RPMI7951 (cell line): ENCODE measurements at places on chromosomes 3 and 15. TPM values are rescaled to one million over a fixed set of nuclear protein-coding genes. Genes with fewer than 3 reads are reported as not detected.

The SERINC4 gene
- total RNA-seq: not detected in 2 replicates

The PLA2G4D gene
- not detected in 2 replicates for total RNA-seq

The TRNT1 gene
- 18.1 and 19.6 TPM in 2 replicates for total RNA-seq

The ZNF662 gene
- 0.29 and 0.72 TPM in 2 replicates for total RNA-seq

The ACTR8 gene
- total RNA-seq: 22.5 and 23.8 TPM in 2 replicates

DNA sequence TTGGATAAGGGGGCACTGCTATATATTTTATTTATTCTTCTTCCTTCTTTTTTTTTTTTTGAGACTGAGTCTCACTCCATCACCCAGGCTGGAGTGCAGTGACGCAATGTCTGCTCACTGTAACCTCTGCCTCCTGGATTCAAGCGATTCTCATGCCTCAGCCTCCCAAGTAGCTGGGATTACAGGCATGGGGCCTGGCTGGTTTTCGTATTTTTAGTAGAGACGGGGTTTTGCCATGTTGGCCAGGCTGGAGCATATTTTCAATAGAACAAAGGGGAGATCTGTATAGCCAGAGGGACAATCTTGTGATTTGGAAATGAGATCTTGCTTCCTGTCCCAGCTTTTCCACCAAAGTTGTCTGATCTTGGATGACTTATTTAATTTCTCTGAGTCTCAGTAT, 133.1 kb upstream of the ABHD17C start:
- no peak for DNase-seq

DNA sequence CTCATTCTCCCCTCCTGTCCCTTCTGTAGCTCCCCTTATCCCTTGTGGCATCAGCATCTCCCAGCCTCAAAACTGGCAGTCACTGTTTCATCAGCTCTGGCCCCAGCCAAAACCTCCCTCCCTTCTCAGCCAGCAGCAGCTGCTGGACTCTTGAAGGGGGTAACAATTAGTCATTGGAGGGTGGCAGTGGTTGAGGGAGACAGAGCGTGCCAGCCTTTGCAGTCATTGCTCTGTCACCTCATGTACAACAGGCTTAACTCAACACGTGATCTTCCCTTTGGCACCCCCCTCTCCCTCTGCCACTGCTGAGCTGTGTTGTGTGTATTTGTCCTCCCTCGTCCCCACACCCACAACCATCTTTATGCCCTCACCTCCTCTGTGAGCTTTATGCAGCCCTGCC, 28.2 kb downstream of the RBP2 start:
- DNase-seq: peak; percentile 36

- DNase-seq: no peak
These were observed 3.7 kb downstream of the WNT5A start for GRCh38 chr3:55483196-55484095.

DNA sequence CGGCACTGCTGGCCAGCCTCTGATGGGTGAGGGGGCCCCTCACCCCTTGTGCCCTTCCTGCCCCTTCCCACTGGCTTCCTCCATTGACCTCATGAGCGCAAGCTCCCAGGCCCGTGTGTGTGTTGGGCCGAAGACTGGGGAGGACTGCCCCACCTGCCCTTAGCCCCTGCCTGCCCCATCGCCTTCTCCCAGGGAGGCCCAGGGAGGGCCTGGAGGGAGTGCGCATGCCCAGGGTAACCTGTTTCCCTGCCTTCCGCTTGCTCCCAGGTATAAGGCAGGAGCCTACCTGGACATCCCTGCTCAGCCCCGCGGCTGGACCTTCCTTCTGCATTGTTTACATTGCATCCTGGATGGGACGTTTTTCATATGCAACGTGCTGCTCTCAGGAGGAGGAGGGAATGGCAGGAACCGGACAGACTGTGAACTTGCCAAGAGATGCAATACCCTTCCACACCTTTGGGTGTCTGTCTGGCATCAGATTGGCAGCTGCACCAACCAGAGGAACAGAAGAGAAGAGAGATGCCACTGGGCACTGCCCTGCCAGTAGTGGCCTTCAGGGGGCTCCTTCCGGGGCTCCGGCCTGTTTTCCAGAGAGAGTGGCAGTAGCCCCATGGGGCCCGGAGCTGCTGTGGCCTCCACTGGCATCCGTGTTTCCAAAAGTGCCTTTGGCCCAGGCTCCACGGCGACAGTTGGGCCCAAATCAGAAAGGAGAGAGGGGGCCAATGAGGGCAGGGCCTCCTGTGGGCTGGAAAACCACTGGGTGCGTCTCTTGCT, 8.8 kb downstream of the DLL4 start:
- DNase-seq: peak; percentile 56

DNA sequence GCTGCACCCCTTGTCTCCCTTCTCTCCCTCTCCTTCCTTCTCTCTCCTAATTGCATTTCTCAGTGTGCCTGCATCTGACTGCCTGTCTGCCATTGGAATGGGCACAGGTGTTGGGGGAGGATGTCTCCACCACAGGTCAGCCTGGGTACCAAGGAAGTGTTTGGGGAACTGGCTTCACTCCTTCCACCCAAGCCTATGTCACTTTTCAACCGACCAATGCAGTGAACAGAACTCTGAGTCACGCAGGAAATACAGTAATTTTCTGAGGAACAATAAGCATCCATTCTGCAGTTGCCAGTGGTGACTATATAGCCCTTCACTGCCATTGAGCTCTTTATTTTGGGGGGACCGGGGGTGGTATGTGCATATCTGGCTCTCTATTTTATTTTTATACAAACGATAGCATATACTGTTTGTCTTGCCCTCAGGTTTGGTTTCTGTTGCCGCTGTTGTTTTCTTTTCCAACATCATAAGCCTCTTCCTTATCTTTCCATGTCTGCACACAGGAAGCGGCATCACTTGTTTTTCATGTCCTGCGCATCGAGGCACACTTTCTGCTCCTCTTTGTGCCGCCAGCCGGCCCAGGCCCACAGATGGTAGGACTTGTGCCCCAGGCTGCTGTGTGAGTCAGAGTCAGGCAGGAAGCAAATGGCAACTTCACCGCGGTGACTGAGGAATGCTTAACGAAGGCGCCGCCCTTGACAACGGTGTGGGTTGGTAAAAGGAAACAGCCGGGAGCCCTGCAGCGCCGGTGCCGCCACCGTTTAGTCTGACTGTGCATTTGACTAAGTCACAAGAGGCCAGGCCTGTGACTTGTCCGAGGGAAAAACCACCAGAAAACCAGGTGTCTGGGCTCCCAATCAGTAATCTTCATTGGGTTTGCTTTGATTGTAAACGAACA, 21.1 kb upstream of the CDCP1 start:
- DNase-seq: peak; percentile 100

DNA sequence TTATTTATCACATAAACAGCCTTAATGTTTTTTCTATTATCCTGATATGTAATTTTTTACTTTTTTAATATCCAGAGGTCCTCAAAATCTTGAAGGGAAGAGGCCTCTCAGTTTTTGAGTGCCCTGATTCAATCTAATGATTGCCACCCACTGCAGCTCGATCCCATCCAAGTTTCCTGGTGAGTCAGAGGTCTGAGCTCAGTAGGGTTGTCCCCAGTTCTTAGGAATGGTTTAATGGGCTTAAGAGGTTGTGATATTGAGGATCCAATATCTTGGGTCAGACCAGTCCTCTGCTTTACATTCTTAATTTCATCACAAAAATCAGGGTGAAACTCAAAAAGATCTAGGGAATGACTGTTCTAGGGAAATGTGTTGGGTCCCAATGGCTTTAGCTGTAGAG, 238.5 kb downstream of the NSUN3 start:
- no peak for DNase-seq

DNA sequence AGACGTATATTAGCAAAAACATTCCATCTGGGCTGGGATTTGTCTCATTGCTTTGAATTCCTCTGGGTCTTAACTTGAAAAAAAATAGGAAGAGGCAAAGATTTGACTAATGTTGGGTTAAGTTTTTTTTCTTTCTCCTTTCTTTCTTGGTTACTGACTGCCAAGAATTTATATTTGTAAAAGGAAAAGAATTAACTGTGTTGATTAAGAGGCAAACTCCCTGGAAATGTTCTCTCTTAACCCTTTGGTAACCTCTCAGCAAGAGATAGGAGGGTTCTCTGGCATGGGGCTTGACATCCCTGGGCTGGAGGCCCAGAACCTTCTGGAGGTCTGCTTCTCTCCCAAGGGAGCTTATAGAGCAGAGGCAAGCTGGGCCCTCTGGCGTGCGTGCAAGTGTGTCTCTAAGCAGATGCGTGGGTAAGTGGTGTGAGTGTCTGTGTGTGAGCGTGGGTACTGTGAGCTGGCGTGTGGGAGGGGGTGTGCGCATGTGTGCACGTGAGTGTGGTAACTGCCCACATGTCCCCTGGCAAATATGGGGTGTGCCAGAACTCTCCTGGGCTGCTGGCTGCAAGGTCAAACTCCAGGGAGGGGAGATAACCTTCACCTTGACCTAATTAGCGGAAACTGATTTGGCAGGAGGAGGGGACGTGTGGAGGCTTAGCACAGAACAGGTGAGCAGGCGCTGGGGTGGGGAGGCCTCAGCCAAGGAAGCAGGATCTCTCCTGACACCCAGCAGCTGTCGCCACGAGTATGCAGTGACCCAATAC, 49.4 kb upstream of the MAGEF1 start:
- DNase-seq: no peak

DNA sequence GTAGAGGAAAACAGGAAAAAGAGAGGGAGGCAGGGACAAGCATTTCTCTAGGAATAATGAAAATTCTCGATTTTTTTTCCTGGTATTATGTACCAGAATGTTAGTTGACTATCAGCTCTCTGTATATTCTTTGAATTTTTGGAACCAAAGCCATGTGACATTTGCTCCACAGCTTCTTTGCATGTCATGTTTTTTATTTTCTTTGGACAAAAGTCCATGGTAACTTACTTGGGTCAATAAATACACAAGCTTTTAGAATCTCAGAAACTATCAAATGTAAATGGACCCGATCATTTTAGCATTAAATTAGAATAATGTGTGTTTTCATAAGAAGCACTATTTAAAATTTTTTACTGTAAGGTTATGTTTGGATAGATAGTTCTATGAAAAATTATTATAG, 320.5 kb downstream of the ZIC1 start:
- DNase-seq: no peak

DNA sequence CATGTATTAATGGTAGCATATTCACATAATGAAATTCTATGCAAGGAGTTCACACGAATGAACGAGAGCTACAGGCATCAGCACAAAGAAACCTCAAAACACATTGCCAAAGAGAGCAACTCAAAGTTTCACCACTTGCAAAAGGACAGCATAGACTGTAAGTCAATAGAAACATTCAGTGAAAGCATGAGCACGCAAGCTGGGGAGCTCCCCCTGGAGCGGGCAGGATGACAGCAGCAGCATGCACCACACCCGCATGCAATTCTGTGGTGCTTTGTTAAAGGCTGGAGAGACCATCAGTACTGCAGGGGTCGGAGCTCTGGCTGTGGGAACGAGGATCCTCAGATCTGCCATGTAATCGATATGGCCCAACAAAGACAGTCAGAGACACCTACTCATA, 18.7 kb downstream of the OCA2 start:
- DNase-seq: no peak

DNA sequence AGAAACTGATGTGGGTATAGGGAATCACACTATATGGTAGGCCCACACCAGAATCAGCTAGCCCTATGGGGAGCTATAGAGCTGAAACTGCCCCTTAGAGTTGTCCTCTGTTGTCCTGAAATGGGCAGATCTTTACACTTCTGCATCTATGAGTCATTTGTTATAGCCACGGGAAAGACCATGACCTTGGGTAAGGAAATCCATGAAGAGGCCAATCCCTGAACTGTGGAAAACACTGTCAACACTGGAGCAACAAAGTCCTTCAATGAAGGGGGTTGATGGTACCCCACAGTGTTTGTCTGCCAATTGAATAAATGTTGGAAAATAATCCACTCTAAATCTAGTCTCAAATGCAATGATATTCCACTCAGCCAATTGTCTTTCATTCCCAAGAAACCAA, 5.2 kb upstream of the CD200R1 start:
- peak; percentile 20 for DNase-seq

DNA sequence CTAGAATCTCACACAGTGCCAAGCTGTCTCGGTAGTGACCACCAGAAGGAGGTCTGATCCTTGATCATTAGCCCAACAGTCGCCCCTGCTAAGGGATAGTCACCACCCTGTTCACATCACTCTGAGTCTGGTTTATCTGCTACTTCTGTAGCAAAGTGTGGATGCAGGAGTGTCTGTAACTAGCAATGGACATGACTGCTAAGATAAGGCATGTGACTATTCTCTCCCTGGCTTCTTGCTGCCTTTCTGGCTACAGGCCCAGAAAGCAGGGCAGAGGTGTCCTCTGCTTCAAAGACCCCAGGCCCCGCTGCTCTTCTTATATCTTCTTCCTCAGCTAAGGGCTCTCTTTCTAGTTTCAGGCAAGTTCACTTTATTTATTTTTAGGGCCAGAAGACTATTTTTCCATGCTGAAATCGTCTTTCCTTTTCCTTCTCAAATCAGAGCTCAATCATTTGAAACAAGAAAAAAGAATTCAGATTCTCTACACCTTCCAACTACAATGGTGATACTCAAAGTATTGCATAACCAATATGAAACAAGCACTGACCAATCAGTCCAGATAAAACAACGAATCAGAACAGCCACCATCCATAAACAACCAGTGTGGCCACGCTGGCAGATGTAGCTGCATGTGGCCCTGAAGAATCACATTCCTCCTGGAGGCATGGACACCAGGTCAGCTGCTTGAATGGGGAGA, 8.0 kb upstream of the KNG1 start:
- no peak for DNase-seq

DNA sequence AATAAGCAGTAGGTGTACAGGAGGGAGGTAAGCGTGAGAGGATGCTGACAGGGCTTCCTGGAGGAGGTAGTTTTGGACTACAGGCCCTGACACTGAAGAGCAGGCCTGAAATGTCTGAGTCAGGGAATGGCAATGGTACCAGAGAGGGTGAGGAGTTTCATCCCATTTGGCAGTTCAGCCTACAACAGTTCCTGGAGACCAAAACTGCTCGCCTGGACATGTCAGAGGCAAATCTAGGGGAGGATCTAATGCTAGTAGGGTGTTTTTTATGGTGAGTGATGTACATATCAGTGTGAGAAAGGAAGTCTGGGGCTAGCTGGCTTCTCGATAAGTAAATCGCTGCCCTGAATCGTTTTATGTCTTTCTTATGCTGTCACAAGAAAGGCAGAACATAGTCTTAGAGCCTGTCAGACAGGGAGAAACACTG, 13.8 kb upstream of the TNFSF10 start:
- no peak for DNase-seq
